ENCODE measurements at places on chromosomes 3 and 15.

- no peak for DNase-seq
These were observed 197.2 kb upstream of the CTNNB1 start for GRCh38 chr3:41002104-41002503.

DNA sequence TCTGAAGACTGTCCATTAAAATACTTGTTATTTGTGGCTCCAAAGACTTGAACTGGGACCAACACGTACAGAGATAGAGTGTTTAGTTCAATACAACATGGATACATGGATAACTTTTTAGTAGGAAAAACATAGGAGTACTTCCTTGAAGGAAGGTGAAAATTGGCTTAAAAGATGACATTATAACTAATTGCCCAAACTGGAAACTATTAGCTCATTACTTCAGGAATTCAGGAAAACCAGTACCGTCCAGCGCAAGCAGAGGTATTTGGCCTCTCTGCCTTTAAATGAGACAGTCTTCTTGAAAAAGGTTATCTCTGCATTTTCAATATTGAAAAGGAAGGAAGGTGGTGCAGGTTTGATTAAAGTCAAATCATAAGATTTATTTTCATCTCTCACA, 234.5 kb downstream of the IL5RA start:
- no peak for DNase-seq

GRCh38 chr3:177320765-177321247, 123.5 kb upstream of the TBL1XR1 start:
- DNase-seq = no peak

DNA sequence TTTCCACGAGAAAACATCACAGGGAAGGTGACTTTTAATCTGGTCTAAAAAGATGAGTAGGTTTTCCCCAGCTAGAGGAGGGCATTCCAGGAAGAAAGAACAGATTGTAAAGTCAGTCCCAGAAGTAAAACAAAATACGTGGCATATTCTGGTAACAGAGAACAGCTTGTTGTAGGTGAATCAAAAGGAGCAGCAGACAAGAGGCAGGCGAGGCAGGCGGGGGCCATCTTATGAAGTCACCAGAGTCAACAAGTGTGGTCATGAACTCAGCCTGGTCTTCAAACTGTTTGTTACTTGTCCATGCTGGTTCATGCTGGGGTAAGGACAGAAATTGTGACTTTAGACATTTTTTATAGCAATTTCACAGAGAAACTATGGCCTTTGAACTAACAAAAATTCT, 4.0 kb upstream of the POPDC2 start:
- no peak for DNase-seq

DNA sequence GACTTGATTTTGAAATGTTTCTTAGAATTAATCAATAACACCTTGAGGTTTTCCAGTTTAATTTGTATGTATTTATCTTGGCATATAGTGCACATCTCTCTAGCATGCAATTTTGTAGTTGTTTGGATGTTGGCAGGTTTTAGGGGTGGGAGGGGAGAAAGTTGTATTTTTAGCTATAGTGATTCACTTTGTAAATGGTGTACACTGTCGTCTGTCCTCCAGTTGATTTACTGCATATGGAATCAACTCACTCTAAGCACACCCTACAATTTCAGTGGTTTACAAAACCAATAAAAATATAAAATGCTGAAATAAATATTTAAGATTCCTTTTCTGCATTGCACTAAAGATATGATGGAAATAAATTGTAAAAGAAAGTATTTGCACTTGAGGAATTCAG, 199.1 kb downstream of the CDIN1 start:
- DNase-seq = no peak

DNA sequence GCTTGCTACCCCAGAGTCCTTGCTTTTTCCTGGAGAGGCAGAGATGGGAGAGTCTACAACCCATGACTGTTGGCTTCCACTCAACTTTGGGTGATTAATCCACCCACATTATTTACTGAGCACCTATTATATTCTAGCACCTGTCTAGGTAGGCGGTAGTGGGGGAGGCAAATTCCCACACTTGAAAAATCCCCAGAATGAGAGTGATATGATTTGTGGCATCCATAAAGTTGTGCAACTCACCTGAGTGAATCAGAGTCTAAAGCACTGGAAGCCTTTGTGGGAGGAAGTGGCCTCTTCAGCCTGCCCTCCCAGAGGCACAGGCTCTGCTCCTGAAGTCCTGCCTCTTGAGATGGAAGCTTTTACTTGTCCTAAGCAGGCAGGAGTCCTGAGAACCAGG, 40.4 kb upstream of the CTNNB1 start:
- no peak for DNase-seq

DNA sequence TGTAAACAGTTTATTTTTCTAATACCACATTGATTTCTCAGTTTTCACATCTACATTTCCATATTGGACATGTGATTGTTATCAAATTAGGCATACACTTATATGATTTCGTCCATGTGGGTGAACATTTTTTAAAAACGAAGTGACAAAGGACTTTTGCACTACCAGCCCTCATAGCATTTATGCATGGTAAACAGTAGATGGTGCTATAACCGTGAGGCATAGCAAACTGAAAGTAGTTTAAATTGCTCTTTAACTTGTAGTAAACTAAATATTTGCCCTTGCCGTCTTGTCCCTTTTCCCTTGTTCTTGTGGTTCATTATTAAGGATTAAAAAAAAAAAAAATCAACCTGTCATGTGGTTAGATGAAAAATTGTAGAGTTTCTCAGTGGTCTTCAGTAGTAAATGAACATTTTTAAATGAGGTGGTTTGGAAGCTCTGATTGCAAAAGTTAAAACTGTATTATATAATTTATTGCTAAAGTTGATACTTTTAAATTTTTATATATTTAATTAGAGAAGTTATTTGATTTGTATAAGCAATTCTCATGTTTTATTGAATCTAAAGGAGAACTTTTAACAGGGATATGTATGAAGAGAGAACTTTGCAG, 24.0 kb downstream of the STX19 start:
- DNase-seq = peak; percentile 11

DNA sequence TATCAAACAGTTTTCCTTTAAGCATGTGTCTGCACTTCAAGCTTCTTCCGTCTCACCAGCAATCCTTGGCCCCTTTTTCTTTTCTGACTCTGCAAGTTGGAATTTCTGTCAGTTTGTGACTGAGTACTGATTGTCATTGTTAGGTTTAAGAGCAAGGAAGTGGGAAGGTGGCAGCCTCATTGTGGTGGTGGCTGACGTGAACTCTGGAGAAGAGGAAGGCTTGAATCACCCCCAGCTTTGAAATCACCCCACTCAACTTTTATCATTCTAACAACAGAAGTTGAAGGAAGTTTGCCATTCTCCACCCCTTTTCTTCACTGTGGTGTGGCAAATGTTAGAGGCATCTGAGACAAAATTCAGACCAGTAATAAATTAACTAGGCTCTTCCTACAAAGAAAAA, 231.6 kb upstream of the AGTR1 start:
- DNase-seq = no peak

GRCh38 chr15:39279311-39279710, 301.6 kb upstream of the THBS1 start:
- DNase-seq = no peak

DNA sequence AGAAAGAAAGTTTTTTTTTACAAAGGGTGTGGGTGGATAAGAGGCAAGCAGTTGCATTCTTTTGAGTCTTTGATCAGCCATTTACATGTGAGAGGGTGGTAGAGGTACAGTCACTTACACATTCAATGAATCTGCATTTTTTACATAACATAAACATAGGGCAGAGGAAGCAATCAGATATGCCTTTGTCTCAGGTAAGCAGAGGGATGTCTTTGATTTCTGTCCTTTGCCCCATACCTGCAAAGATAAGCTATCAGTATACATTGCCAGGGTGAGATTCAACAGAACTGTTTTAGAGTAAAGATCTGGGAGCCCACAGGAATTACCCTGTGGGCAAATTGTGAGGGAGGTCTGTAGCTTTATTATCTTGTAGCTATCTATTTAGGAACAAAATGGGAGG, 5.4 kb upstream of the PPP1R2 start:
- no peak for DNase-seq

DNA sequence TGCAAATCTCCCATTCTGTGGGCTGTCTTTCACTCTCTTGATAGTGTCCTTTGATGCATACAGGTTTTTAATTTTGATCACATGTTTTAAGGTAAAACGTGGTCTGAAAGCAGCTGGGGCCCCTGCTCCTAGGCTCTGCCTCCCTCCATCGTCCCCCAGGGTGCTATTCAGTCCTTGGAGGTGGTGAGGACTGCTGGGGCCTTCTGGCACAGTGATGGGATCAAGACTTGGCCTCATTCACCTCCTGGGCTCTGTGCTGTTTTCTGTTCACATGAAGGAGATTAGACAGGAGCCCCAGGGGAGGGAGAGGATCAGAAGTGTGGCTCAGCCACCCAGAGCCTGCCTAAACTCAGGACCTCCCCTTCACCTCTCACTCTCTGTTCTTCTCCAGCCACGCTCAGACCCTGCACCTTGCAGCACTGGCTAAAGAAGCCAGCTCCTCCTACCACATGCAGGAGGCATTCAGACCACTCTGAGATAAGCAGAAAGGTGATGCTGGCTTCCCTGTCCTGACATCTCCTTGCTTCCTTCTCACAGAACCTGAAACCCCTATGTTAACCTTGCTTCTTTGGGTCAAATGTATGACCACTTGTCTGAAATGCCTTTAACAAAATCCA, 43.9 kb downstream of the PAQR5 start:
- no peak for DNase-seq

- DNase-seq = no peak
These were observed 8.3 kb upstream of the PRR20G start for GRCh38 chr3:127296166-127296565.

DNA sequence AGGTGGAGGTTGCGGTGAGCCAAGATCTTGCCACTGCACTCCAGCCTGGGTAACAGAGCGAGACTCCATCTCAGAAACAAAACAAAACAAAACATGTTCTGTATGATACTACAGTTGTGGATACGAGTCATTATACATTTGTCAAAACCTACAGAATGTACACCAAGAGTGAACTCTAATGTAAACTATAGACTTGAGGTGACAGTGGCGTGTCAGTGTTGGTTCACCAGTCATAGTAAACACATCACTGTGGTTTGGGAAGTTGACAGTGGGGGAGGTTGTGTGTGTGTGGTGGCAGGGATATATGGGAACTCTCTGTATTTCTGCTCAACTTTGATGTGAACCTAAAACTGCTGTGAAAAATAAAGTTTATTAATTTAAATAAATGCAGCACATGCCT, 33.0 kb upstream of the GNB5 start:
- no peak for DNase-seq

GRCh38 chr15:70189826-70190695, 92.3 kb upstream of the TLE3 start:
- DNase-seq = no peak
